Uterine smooth muscle cell (primary cell): ENCODE measurements at places on chromosomes 13 and 19. TPM values are rescaled to one million over a fixed set of nuclear protein-coding genes. Genes with fewer than 3 reads are reported as not detected.

The SIGLEC12 gene
- total RNA-seq: not detected in 2 replicates

The PAK4 gene
- 11.6 and 14.0 TPM in 2 replicates for total RNA-seq

The TRPC4 gene
- total RNA-seq: 4.2 and 4.8 TPM in 2 replicates

The PET100 gene
- total RNA-seq: 13.2 and 17.1 TPM in 2 replicates

The MTIF3 gene
- 57.7 and 64.5 TPM in 2 replicates for total RNA-seq

The MYO16 gene
- under 0.01 TPM in 1 of 2 replicates, not detected in the other for total RNA-seq

The MUC16 gene
- under 0.01 TPM in 2 replicates for total RNA-seq

The LHB gene
- not detected in 2 replicates for total RNA-seq

The PSG11 gene
- total RNA-seq: 0.11 TPM in 1 of 2 replicates, not detected in the other

The KIR3DL2 gene
- total RNA-seq: not detected in 2 replicates

The PRRG2 gene
- total RNA-seq: 0.33 and 0.75 TPM in 2 replicates

The ETV2 gene
- total RNA-seq: 0.11 and 0.50 TPM in 2 replicates

The ADPRHL1 gene
- 0.75 and 0.77 TPM in 2 replicates for total RNA-seq

The EFNA2 gene
- total RNA-seq: not detected in 2 replicates

The CGB1 gene
- not detected in 2 replicates for total RNA-seq

The ZNF491 gene
- total RNA-seq: 2.1 and 3.4 TPM in 2 replicates

The MCEMP1 gene
- total RNA-seq: not detected in 2 replicates

The TNFSF13B gene
- total RNA-seq: 2.9 and 5.5 TPM in 2 replicates

The RASIP1 gene
- 0.44 and 0.87 TPM in 2 replicates for total RNA-seq

The HSD17B14 gene
- total RNA-seq: 6.0 and 16.1 TPM in 2 replicates

The NOSIP gene
- total RNA-seq: 58.2 and 78.7 TPM in 2 replicates

The CAMSAP3 gene
- total RNA-seq: not detected in 2 replicates

The ZNF154 gene
- total RNA-seq: 0.44 and 0.87 TPM in 2 replicates

The SRRM5 gene
- total RNA-seq: not detected in 2 replicates

The HIF3A gene
- total RNA-seq: 0.75 and 8.7 TPM in 2 replicates

The ZNF541 gene
- 0.12 and 0.44 TPM in 2 replicates for total RNA-seq

The ZNF543 gene
- total RNA-seq: 9.4 and 12.1 TPM in 2 replicates

The GARIN5A gene
- total RNA-seq: 0.37 TPM in 1 of 2 replicates, not detected in the other

The FFAR1 gene
- total RNA-seq: not detected in 2 replicates
